Stimulated activated naive B cell treated with anti-CD40 and anti-IgM and Interleukin-4, amounts not matched to agents 10 μg/mL and 1 μg/mL and 100 μg/mL, for 72 hours (primary cell): ENCODE measurements at places on chromosomes 13 and 19.

DNA sequence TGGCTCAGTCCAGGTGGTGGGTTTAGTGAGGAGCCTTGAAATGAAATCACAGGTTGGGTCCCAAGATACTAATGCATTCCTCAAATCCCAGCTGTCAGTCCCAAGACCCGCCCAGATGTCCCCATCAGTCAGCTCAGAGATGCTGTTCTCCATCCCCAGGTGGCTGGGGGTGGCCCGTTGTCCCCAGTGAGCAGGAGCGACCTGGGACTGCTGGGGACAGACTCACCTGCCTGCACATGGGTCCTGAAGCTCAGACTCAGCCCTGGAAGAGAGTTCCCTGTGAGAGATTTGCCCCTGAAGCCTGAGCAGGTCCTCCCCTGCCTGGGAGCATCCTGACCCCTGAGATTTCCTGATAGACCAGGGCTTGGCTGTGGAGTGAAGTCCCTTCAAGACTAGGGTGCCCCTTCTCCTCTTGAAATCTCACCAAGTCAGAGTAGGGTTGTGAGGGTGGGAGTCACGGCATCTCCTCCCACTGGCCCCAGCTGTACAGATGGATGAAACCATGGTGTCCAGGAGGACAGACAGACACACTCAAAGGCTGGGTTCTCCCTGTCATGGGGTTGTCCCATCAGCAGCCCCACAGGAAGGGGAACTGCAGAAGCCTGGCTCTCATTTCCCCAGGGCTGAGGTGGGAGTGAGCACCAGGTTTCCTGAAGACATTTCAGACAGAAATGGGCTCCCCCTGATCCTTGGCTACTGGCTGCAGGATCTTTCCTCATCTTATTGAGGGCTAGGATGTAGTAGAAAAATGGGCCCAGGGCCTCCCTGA is 14.4 kb downstream of the LILRA5 start:
- peaks cover 74% of the 10 kb centered on the region for H3K27me3 ChIP-seq
- H3K36me3 ChIP-seq, result no peaks in the 10 kb centered on the region
- no peak for DNase-seq
- no peak overlapping the region for H3K27ac ChIP-seq
- no peak overlapping the region for H3K4me3 ChIP-seq

- H3K27ac ChIP-seq, result peak overlapping the region; percentile 85
- DNase-seq, result no peak
- peak overlapping the region; percentile 81 for H3K4me3 ChIP-seq
- peaks cover 54% of the 10 kb centered on the region for H3K4me1 ChIP-seq
Measured at GRCh38 chr19:48398102-48398374, 4.6 kb downstream of the GRIN2D start.

- H3K36me3 ChIP-seq, result peaks cover 2% of the 10 kb centered on the region
- DNase-seq, result no peak
- H3K27ac ChIP-seq, result no peak overlapping the region
- H3K27me3 ChIP-seq, result peaks cover 16% of the 10 kb centered on the region
- H3K4me1 ChIP-seq, result peaks cover 4% of the 10 kb centered on the region
- no peak overlapping the region for H3K4me3 ChIP-seq
Measured at GRCh38 chr19:51749979-51750378, 1.7 kb downstream of the FPR1 start.

GRCh38 chr13:100128373-100128772 is 39.5 kb downstream of the PCCA start:
- peaks cover 21% of the 10 kb centered on the region for H3K4me1 ChIP-seq
- no peaks in the 10 kb centered on the region for H3K27me3 ChIP-seq
- no peak for DNase-seq
- peaks cover 6% of the 10 kb centered on the region for H3K36me3 ChIP-seq
- no peak overlapping the region for H3K4me3 ChIP-seq

DNA sequence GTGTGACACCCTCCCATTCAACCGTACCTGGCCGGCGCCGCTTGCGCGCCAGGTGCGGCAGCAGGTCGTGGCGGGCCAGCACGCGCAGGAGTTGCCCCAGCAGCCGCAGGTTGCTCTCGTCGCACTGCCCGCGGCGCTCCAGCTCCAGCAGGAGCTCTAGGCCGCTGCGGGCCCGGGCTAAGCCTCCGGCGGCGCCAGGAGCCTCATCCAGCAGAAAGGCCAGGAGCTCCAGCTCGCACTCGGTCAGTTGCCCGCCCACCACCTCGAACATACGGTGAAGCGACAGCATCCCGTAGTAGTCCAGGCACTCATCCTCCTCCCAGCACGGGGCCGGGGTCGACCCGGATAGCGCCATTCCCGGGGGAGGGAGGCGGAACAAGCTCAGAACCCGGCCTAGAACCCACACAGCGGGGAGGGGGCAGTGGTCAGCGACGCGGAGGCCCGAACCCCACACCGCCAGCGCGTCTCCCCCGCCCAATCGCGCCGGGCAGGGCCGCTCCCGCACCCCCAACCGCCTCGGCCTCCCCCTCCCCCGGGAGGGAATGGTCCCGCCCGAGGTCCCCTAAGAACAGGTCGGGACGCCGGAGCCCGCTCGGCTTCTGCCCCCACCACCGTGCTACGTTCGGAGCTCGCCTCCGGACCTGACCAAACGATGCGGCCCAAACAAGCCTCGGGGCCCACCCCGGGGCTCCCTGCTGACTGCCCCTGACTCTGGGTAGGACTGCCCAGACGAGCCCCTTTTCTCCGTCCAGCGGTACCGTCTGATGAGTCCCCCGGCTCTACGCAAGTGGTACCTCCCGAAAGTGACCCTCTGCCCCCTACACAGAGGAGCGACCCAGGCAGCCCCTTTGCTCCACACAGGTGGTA is 591 bp downstream of the DEDD2 start:
- H3K4me1 ChIP-seq, result peaks cover 71% of the 10 kb centered on the region
- DNase-seq, result peak; percentile 21
- peaks cover 32% of the 10 kb centered on the region for H3K36me3 ChIP-seq
- H3K4me3 ChIP-seq, result peak overlapping the region; percentile 95

DNA sequence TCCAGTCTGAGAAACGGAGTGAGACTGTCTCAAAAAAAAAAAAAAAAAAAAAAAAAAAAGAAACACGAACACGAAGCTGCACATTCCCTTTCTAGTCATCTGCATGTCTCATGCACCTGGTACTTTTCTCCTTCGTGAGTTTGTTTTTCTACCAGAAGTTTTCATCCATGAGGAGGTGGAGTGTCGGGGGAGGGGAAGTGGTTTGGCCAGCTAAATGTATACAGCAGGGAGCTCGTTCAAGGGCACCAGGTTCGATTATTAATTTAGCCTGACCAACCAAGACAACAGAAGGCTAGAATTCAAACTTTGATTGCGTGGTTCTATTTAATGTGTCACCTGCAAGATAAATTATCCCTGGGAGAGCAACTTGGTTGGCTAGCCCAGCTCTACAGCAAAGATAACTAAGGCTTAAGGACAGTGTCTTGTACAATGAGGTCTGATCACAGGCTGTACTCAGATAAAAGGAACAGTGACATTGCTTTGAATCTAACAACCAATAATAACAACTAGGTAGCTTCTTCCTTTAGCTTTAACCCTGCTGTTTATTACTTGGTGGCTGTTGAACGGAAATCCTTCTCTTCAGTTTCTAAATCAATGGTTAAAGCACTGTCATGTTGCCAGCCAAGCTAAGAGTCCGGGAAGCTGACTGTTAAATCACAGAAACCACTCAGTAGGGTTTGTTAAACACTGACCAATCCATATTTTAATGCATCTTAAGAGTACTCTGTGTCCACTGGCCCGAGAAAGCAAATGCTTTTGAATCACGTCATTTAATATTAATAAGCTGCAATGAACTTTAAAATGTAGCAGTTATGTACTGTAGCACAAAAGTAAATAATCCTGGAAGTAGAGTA is 98.4 kb upstream of the STARD13 start:
- H3K27ac ChIP-seq, result no peak overlapping the region
- no peak for DNase-seq
- H3K27me3 ChIP-seq, result no peaks in the 10 kb centered on the region
- peaks cover 5% of the 10 kb centered on the region for H3K4me1 ChIP-seq
- no peaks in the 10 kb centered on the region for H3K36me3 ChIP-seq
- no peak overlapping the region for H3K4me3 ChIP-seq

DNA sequence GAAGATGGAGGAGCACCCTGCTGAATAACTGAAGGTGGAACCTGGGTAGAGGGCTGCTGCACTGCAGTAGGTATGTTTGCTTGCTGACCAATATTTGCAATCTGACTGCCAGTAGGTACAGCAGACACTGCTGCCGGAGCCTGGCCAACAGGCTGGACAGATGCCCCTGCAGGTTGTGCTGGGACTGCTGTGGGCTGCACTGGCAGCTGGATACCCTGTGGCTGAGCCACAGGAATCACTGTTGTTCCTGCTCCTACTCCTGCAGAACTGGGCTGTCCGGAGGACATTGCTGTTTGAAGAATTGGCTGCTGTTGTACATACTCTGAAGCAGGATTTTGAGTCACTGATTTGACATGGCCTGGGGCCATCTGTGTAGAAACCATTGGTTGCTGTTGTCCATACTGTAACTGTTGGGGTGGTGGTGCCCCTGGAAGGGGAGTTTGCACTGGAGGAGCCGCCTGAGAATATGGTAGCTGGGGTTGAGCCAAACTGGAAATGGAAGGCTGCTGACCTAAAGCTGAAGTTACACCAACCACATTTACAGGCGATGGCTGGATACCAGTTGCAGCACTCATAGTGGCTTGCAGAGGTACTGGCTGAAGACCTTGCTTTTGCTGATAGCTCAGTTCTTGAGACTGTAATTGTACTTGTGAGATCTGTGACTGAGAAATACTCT is 2.2 kb downstream of the TSC22D1 start:
- peaks cover 9% of the 10 kb centered on the region for H3K27me3 ChIP-seq
- peaks cover 14% of the 10 kb centered on the region for H3K36me3 ChIP-seq
- DNase-seq, result no peak
- no peak overlapping the region for H3K4me3 ChIP-seq
- peaks cover 20% of the 10 kb centered on the region for H3K4me1 ChIP-seq
- no peak overlapping the region for H3K27ac ChIP-seq

DNA sequence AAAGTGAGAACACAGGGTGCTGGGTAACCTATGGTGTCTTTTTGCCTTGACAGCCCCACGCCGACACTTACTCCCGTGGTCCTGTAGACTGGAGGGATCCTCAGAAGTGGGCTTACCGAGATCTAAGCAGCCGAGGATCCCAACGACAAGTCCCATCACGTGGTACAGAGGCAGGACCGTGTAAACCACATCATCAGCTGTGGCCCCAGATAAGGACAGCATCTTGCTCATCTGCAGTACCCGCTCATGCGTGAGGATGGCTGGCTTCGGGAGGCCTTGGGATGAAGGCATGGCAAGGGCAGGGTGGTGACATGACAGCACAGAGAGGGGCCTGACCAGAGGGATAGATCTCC is 2.1 kb downstream of the SLC27A5 start:
- peaks cover 12% of the 10 kb centered on the region for H3K36me3 ChIP-seq
- H3K27ac ChIP-seq, result peak overlapping the region; percentile 79
- no peak for DNase-seq
- H3K4me3 ChIP-seq, result no peak overlapping the region
- H3K4me1 ChIP-seq, result peaks cover 6% of the 10 kb centered on the region
- H3K27me3 ChIP-seq, result no peaks in the 10 kb centered on the region

GRCh38 chr19:51511353-51511752 is 9.8 kb upstream of the SIGLEC12 start:
- H3K4me1 ChIP-seq, result no peaks in the 10 kb centered on the region
- peaks cover 9% of the 10 kb centered on the region for H3K27me3 ChIP-seq
- no peaks in the 10 kb centered on the region for H3K36me3 ChIP-seq
- no peak overlapping the region for H3K4me3 ChIP-seq
- no peak for DNase-seq

DNA sequence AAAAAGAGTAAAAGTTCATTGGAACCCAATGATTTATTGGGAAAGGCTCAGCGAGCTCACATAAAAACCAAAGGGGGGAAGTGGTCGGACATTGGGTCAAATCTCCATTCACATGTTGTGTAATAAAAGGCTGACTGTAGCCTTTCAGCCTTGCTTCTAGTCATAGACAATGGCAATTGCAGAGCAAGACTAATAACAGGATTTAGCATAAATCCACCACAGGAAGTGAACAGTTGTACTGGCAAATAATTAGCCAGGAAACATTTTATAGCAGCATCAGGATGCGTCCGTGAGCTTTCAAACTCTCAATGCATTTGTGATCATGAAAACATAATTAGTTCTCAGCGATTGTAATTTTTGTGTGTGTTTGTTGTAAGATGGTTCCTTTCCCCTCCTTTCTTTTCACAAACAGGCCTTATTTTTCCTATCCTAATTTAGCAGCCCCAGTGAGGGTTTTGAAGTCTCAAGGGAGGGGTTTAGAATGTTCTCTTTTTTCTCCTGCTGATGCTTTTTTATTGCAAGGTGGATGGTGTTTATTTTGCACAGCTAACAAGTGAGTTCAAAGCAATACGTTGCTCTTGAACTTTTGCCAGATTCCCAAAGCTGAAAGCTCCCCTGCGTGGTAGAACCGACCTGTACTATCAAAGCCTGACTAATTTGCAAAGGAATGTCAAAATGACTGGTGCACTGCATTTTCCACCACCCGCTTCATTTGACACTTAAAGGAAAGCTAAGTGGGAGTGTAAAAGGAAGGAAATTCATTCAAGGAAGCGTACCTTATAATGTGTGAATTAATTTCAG is 105.6 kb downstream of the SPRY2 start:
- DNase-seq, result no peak
- H3K27me3 ChIP-seq, result no peaks in the 10 kb centered on the region
- no peak overlapping the region for H3K4me3 ChIP-seq
- H3K36me3 ChIP-seq, result no peaks in the 10 kb centered on the region
- peak overlapping the region; percentile 48 for H3K27ac ChIP-seq

DNA sequence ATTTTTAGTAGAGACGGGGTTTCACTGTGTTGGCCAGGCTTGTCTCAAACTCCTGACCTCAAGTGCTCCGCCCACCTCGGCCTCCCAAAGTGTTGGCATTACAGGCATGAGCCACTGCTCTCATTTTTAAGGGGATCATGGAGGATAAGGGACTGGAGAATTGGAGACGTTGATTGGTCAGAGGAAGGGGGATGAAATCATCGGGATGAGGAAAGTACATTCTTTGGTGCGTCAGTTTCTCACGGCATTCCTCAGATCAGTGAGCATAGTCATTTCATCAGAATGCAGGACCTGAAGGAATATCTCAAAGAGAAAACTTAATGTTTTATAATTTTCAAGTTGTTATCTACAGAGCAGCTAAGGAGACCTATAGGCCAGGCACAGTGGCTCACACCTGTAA is 14.0 kb downstream of the ZNF114 start:
- H3K27ac ChIP-seq, result no peak overlapping the region
- H3K4me1 ChIP-seq, result no peaks in the 10 kb centered on the region
- H3K36me3 ChIP-seq, result peaks cover 27% of the 10 kb centered on the region
- DNase-seq, result no peak
